Diencephalon (tissue), 1 donor: ENCODE measurements at places on chromosomes 11 and 22. TPM values are rescaled to one million over a fixed set of nuclear protein-coding genes. Genes with fewer than 3 reads are reported as not detected.

The LRFN4 gene
- total RNA-seq, result 37.8 TPM

The RASSF10 gene
- total RNA-seq, result 10.8 TPM

The NXPE2 gene
- total RNA-seq, result 1.4 TPM

The C11orf91 gene
- not detected for total RNA-seq

The SPDYC gene
- not detected for total RNA-seq

The TRIM68 gene
- 13.1 TPM for total RNA-seq

The INSC gene
- 0.23 TPM for total RNA-seq

The JAML gene
- total RNA-seq, result 0.92 TPM
